ENCODE measurements at places on chromosomes 7 and 10. TPM values are rescaled to one million over a fixed set of nuclear protein-coding genes. Genes with fewer than 3 reads are reported as not detected.
A peak's percentile ranks its signal among the peaks of the same experiment; 100 is the strongest.

- H3K4me3 ChIP-seq, result no peak overlapping the region
- no peaks in the 10 kb centered on the region for H3K4me1 ChIP-seq
- no peak for DNase-seq
Measured at GRCh38 chr10:106780632-106781031, 383.9 kb downstream of the SORCS1 start.

DNA sequence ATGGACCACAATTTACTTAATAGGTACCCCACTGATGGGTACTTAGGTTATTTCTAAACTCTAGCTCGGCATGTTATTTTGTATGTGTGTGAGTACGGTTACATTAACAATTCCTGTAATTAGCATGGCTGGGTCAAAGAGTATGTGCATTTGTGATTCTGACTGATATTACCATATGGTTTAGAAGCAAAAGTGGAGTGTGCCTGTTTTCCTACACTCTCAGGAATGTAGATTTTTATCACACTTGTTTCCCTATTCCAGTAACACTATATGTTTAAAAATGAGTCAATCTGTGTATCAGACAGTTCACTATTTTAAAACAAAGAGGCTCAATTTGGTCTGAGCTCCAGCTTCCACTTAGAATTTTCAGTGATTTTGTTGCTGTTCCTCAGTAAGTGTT is 44.6 kb upstream of the GSDME start:
- peaks cover 65% of the 10 kb centered on the region for H3K36me3 ChIP-seq
- H3K4me1 ChIP-seq, result peaks cover 9% of the 10 kb centered on the region
- no peak overlapping the region for H3K27ac ChIP-seq
- no peak overlapping the region for H3K4me3 ChIP-seq

- no peaks in the 10 kb centered on the region for H3K36me3 ChIP-seq
- H3K4me1 ChIP-seq, result peaks cover 47% of the 10 kb centered on the region
- H3K27me3 ChIP-seq, result no peaks in the 10 kb centered on the region
- peak overlapping the region; percentile 35 for H3K27ac ChIP-seq
- H3K4me3 ChIP-seq, result no peak overlapping the region
Measured at GRCh38 chr10:24900888-24901685, 51.3 kb downstream of the PRTFDC1 start.

CLRN3 gene
- total RNA-seq, result not detected

ACTR3C gene
- 8.8 TPM for total RNA-seq

GRCh38 chr7:94045581-94045980 is 41.4 kb upstream of the BET1 start:
- H3K4me3 ChIP-seq, result no peak overlapping the region
- H3K27ac ChIP-seq, result no peak overlapping the region
- no peak for DNase-seq
- H3K27me3 ChIP-seq, result peaks cover 29% of the 10 kb centered on the region

GATA3 gene
- total RNA-seq, result 47.4 TPM

DNA sequence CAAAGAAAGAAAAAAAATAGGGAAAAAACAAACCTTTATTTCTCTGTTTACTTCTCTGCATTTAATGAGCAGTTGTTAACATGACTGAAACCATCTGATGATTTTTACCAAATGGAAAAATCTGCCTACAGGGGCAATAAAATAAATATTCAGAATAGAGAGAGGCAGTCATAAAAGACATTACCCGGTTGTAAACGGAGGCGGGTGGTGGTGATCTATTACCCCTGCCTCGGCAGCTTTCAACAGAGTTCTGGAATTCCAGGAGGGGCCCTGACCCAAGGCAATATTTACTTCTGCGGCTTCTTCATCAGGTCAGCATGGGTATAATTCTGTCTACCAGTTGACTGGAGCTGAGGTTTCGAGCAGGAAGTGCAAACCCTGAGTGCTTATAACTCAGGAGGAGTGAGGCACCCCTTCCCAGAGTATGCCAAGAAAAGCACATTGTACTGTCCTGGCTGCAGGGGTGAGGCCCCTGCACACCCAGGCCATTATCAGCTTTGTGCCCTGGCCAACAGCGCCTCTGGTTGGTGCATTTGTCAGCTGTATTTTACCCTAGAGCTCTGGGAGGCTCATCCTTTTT is 8.2 kb upstream of the CXCL12 start:
- H3K27me3 ChIP-seq, result peaks cover 17% of the 10 kb centered on the region
- no peak for DNase-seq
- H3K4me1 ChIP-seq, result no peaks in the 10 kb centered on the region

FBXL13 gene
- total RNA-seq, result 0.45 TPM

MMS19 gene
- total RNA-seq, result 86.8 TPM

- no peaks in the 10 kb centered on the region for H3K27me3 ChIP-seq
- no peaks in the 10 kb centered on the region for H3K4me1 ChIP-seq
- no peak overlapping the region for H3K27ac ChIP-seq
- no peak overlapping the region for H3K4me3 ChIP-seq
- no peak for DNase-seq
Measured at GRCh38 chr7:8906396-8907075, 473.1 kb downstream of the NXPH1 start.

SPDYE5 gene
- not detected for total RNA-seq

- H3K4me1 ChIP-seq, result peaks cover 30% of the 10 kb centered on the region
- peaks cover 22% of the 10 kb centered on the region for H3K36me3 ChIP-seq
- peak overlapping the region; percentile 99 for H3K4me3 ChIP-seq
- peak overlapping the region; percentile 100 for H3K27ac ChIP-seq
- DNase-seq, result peak; percentile 30
- peaks cover 2% of the 10 kb centered on the region for H3K27me3 ChIP-seq
Measured at GRCh38 chr7:92135052-92135889, 994 bp upstream of the CYP51A1 start.

DNA sequence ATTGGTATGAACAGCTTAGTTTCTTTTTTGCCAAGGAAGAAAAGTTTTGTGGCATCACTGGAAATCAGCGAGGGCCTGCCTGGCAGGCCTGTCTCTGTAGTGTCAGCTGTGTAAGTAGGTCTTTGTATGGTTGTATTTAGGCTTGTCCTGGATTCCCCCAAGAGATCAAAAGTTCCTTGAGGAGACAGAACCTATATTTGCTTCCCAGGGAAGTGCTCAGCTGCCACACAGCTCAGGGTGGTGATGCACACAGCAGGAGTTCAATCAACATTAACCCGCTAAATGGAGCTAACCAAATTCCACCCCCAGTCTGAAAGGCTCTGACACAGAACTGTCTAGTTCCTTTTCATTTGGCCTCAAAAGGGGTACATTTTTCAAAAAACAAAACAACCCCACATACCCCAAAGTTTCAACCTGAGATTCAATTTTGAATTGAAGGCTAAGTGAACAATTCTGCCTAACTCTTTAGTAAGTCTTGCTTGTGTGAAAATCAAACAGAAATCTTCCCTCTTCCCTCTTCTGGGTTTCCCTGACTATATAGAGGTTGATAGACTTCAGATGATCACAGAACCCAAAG is 124.4 kb downstream of the CLEC2L start:
- H3K36me3 ChIP-seq, result no peaks in the 10 kb centered on the region
- H3K4me1 ChIP-seq, result peaks cover 49% of the 10 kb centered on the region
- DNase-seq, result no peak
- H3K27me3 ChIP-seq, result no peaks in the 10 kb centered on the region
- peak overlapping the region; percentile 30 for H3K27ac ChIP-seq

- no peaks in the 10 kb centered on the region for H3K4me1 ChIP-seq
- no peaks in the 10 kb centered on the region for H3K27me3 ChIP-seq
- no peak overlapping the region for H3K27ac ChIP-seq
- DNase-seq, result no peak
- H3K36me3 ChIP-seq, result no peaks in the 10 kb centered on the region
Measured at GRCh38 chr7:117895276-117895675, 22.0 kb upstream of the CTTNBP2 start.

AS3MT gene
- 0.59 TPM for total RNA-seq

DNA sequence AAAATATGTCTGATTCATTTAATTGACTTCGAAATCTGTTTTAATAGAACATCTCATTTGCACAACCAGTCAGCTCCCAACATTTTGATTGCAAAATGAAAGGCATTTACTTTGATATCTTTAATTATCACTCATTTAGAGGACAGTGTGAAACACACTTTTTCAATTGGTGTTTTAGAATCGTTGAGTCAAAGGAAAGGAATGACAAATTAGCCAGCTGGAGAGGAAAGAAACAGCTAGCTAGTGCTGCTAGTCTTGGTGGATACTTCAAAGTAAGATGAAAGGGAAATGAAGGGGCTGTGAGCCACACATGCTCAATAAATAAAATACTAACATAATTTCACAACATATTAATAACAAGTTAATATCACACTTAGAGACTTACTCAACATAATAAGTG is 570.2 kb downstream of the PHTF2 start:
- no peaks in the 10 kb centered on the region for H3K4me1 ChIP-seq
- H3K27me3 ChIP-seq, result no peaks in the 10 kb centered on the region
- no peaks in the 10 kb centered on the region for H3K36me3 ChIP-seq

ITGA8 gene
- total RNA-seq, result not detected

GRCh38 chr7:22173685-22174573 is 183.0 kb downstream of the RAPGEF5 start:
- peaks cover 7% of the 10 kb centered on the region for H3K27me3 ChIP-seq
- DNase-seq, result peak; percentile 61
- H3K4me3 ChIP-seq, result no peak overlapping the region
- no peaks in the 10 kb centered on the region for H3K36me3 ChIP-seq

INSYN2A gene
- not detected for total RNA-seq

STOX1 gene
- total RNA-seq, result 0.29 TPM

- H3K36me3 ChIP-seq, result peaks cover 46% of the 10 kb centered on the region
- no peak overlapping the region for H3K4me3 ChIP-seq
- peaks cover 2% of the 10 kb centered on the region for H3K4me1 ChIP-seq
- no peak for DNase-seq
Measured at GRCh38 chr10:834493-834892, 97.0 kb downstream of the LARP4B start.

GRCh38 chr7:46239846-46240245 is 318.8 kb upstream of the IGFBP3 start:
- H3K27me3 ChIP-seq, result no peaks in the 10 kb centered on the region
- H3K36me3 ChIP-seq, result no peaks in the 10 kb centered on the region
- H3K4me3 ChIP-seq, result no peak overlapping the region
- no peak overlapping the region for H3K27ac ChIP-seq
- H3K4me1 ChIP-seq, result no peaks in the 10 kb centered on the region

- H3K36me3 ChIP-seq, result no peaks in the 10 kb centered on the region
- DNase-seq, result no peak
- H3K4me3 ChIP-seq, result no peak overlapping the region
Measured at GRCh38 chr7:117319181-117319580, 3.7 kb downstream of the WNT2 start.

- no peak overlapping the region for H3K4me3 ChIP-seq
- H3K27ac ChIP-seq, result no peak overlapping the region
- peaks cover 41% of the 10 kb centered on the region for H3K27me3 ChIP-seq
- H3K36me3 ChIP-seq, result no peaks in the 10 kb centered on the region
Measured at GRCh38 chr7:22356010-22356691, 803 bp downstream of the RAPGEF5 start.

LRRD1 gene
- not detected for total RNA-seq

All from activated CD4-positive, alpha-beta memory T cell treated with anti-CD3 and anti-CD28 coated beads for 36 hours (primary cell).